ENCODE measurements at places on chromosomes 13 and 19. TPM values are rescaled to one million over a fixed set of nuclear protein-coding genes. Genes with fewer than 3 reads are reported as not detected.

DNA sequence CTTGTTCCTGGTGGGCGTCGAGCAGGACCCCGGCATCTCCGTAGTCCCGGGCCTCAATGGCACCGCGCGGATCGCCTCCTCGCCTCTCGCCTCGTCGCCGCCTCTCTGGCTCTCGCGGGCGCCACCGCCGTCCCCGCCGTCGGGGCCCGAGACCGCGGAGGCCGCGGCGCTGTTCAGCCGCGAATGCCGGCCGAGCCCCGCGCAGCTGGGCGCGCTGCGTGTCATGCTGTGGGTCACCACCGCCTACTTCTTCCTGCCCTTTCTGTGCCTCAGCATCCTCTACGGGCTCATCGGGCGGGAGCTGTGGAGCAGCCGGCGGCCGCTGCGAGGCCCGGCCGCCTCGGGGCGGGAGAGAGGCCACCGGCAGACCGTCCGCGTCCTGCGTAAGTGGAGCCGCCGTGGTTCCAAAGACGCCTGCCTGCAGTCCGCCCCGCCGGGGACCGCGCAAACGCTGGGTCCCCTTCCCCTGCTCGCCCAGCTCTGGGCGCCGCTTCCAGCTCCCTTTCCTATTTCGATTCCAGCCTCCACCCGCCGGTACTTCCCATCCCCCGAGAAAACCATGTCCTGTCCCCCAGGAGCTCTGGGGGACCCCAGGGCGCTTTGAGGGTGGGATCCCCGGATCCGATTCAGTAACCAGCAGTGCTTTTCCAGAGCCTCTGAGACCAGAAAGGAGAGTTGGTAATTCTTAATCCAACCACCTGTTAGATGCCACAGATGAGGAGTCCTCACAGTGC is 885 bp downstream of the MLNR start:
- DNase-seq: no peak

Gene IGFL1
- not detected for total RNA-seq

Gene SYDE1
- 16.4 TPM for total RNA-seq

DNA sequence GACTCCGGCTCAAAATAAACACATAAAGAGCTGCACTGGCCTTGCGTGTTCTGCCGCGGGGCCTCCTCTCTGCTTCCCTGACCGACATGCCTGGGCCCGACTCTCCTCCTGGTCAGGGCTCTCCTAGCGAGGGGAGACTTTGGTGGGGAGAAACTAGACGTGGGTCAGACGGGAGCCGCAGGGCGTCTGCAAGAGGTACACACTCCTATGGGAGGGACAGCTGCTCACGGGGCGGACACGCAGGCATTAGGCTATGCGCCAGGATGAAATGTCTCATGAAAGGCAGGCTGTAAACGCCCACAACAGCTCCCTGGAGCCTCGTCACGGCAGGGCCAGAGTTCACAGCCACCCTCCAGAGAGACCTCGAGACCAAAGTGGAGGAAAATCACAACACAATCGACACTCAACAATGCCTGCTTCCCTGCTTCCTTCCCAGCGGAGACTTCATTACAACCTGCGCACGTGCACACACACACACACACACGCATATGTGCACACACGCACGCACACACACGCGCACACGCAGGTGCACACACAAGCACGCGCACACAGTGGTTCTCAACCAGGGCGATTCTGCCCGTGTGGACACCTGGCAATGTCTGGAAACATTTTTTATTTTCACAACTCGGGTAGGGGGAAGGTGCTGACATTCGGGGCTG is 5.8 kb downstream of the SLC39A3 start:
- no peak for DNase-seq

- no peak for DNase-seq
Observed at GRCh38 chr19:38528213-38528755, 89.5 kb downstream of the MAP4K1 start.

Gene GPR12
- total RNA-seq: not detected

Gene POLR1G
- 3.2 TPM for total RNA-seq

Gene WDR87
- not detected for total RNA-seq

DNA sequence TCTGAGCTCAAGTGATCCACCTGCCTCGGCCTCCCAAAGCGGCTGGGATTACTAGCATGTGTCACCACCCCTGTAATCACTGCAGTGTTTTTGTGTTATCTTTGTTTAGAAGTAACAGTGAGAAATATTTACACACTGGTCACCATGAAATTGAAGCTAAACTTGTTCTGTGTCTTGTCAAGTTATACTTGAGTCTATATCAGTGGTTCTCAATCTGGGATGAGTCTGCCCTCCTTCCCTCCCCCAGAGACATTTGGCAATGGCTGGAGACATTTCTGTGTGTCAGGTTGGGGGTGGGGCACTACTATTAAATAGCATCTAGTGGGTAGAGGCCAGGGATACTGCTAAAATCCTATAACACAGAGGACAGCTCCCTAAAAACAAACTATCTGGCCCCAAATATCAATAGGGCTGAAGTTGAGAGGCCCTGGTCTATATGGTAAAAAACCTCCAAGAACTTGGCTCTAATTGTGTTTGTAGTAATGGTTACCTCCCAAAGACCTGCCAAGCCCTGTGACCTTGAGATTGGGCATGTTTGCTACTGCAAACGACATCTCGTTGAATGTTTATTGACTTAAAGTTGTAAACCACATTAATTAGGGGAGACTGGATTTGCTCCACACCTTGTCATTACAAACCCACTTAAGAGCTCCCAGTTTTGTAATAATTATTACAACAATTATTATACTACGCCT is 6.9 kb downstream of the CTU1 start:
- DNase-seq: no peak

Gene ZNF677
- 20.2 TPM for total RNA-seq

GRCh38 chr19:38155453-38155852 is 68.6 kb downstream of the DPF1 start:
- no peak for DNase-seq

Gene CCDC8
- total RNA-seq: 34.2 TPM

DNA sequence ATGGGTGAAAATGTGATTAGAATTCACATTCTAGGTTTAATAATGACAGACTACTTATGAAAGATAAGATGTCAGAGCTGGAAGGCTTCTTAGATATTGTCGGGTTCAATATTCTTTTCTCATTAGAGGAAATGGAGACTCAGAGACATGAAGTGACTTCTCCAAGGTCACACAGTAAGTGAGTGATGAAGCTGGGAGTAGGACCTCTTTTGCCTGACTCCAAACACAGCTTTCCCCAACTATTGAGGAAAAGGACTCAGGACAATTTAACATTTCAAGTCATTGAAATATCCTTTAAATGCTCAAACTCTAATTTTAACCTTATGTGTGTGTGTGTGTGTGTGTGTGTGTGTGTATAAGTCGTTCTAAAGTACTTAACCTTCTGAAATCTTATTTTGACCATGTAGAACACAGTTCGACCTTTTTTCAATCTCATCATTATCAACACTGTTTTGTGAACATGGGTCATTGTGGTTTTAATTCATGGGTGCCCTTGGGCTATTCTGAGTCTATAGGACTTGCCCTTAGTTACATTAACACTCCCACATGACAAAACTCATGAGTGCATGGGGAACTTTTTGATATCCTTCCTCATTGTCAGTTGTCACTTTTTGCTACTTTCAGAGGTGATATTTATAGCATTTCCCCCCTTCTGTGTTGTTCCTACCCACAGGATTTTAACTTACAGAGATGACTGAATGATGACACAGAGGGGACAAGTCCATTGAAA is 53.0 kb downstream of the LRCH1 start:
- DNase-seq: no peak

GRCh38 chr13:20514866-20515265 is 10.8 kb downstream of the CRYL1 start:
- DNase-seq: no peak

DNA sequence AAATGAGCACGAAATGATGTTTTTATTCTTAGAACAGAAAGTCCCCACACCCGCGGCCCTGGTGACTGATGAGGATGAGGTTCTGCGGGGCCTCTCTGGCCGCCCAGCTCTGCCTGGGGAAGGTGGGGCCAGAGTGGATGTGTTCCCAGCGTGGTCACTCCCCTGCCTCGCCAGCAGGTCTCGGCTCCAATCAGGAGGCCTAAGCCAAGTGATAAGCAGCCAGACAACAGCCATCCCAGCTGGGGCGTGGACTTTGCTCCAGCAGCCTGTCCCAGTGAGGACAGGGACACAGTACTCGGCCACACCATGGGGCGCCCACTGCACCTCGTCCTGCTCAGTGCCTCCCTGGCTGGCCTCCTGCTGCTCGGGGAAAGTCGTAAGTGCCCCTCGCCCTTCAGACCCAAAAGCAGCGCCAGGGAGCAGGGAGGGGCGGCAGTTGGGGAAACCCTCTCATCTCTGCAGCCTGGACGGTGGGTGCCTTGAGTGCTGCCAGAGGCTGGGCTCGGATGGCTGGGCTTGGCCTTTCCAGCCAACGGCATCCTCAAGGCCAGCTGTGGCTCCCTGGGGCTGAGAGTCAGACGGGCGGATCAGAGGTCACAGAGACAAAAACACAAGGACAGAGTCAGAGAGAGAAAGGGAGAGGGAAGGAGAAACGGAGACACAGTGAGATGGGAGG is at the start of gene F10:
Gene F10, plus strand, starts transcription at position 250 of the 676 bp plus-strand sequence. Its CDS starts 57 bp downstream, at position 307.
- DNase-seq: peak; percentile 81

DNA sequence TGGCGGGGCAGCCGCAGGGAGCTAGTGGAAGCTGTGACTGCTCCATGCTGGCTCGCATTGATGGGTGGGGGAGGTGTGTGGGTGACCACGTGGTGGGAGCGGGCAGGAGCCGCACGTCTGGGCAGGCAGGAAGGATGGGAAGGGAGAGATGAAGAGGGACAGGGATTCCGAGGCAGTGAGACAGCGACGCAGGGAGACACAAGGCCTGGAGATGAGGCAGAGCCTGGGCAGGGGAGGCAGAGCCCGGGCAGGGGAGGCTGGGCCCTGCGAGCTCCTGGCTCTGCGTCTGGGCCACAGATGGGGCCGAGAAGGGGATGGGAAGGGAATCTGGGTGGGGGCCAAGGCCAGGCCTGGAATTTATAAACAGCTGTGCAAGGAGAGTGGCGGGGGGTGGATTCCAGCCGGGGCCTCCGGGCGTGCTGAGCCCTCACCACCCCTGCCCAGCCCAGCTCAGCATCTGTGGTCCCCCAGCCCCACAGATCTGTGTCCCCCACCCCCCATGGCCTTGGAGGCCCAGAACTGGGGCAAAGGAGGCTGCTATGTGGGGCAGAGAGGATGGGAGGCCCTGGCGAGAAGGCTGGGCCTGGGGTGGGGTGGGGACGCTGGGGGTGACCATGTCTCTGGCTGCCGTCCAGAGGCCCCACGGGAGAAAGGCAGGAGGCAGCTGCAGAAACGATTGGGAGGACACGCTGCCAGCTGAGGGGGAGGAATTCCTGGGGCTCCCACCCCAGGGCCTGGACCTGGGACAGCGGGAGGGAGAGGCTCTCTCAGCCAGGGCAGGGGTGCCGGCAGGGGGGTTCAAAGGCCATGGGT is 6.0 kb downstream of the EHD2 start:
- peak; percentile 89 for DNase-seq

- DNase-seq: no peak
Observed at GRCh38 chr19:54451997-54452396, 3.0 kb downstream of the LENG8 start.

GRCh38 chr19:58010507-58010906 is 7.9 kb upstream of the ZNF606 start:
- DNase-seq: no peak

Gene GNA15
- total RNA-seq: 1.9 TPM

Gene KIRREL2
- not detected for total RNA-seq

Gene ZNF296
- 0.13 TPM for total RNA-seq

Gene PROZ
- total RNA-seq: not detected

DNA sequence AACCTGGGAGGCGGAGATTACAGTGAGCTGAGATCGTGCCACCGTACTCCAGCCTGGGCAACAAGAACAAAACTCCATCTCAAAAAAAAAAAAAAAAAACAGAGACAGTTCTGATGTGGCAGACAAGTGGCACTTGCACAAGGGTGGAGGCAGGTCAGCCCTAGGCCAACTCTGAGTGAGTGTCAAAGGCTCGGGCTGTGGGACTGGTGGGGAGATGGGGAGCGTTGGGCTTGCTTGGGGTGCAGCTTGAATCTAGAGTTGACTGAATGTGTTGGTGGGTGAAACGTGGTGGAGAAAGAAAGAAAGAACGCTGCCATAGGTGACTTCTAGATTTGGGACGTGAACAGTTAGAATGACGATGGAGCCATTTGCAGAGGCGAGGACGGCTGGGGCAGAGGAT is 121.3 kb upstream of the SPACA7 start:
- no peak for DNase-seq

Gene SRRM5
- total RNA-seq: 0.38 TPM

Gene TMEM145
- 0.24 TPM for total RNA-seq

DNA sequence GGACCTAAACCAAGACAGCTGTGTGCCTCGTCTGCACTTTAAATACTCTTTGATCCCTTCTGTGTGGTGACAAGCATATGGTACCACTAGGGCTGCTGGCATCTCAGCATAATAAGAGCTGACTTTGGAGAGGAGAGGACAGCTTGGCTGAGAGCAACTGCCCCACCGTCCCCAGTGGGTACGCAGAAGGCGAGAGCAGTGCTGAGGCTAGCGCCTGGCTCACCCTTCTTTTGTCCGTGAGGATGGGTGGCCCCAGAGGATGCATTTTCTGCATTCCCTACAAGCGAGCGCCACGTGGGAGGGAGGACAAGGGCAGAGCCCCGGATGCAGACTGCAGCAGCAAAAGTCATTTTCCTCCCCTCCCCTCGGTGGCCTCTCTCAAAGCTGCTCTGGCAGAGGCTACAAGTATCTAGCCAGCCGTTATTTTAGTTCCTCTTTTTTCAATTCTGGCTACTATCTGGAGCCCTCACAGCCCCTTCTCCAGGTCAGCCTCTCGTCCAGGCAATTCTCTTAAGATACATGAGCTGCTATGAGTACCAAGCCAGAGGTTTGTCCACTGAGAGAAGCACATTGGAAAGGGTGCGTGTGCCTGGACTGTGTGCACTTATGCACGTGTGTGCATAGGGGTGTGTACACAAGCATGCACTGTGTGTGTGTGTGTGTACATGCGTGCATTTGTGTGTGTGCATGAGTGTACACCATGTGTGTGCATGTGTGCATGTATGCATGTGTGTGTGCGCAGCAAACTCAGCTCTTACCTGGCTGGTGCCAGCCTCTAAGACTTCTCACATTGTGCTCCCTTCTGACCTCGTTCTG is 51.3 kb downstream of the RAB20 start:
- DNase-seq: no peak

DNA sequence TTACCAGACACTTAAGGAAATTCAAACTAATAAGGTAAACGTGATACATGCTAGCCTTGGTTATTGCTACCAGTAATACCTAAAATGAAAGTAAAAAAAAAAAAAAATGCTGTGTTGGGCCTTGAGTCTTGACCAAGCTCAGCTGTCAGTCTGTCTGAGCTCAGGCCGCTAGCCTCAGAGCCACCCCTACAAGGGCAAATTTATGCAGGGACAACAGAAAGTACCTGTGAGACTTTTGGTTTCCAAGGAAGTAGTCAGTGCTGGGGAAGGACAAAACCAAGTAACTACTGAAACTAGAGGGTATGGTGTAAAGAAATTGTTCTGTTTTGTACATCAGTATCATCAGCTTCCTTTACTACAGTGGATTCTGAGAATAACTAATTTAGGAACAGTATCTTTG is 134.3 kb upstream of the SLITRK5 start:
- DNase-seq: no peak

Gene MYO9B
- total RNA-seq: 35.6 TPM
